ENCODE measurements at places on chromosomes 6 and 20.

GRCh38 chr6:94733066-94733465, 844.3 kb upstream of the MANEA start:
- DNase-seq: no peak

GRCh38 chr6:17132967-17133366, 31.1 kb downstream of the STMND1 start:
- DNase-seq: no peak

- DNase-seq: peak; percentile 67
Observed at GRCh38 chr6:11852061-11852651, 73.6 kb upstream of the ADTRP start.

DNA sequence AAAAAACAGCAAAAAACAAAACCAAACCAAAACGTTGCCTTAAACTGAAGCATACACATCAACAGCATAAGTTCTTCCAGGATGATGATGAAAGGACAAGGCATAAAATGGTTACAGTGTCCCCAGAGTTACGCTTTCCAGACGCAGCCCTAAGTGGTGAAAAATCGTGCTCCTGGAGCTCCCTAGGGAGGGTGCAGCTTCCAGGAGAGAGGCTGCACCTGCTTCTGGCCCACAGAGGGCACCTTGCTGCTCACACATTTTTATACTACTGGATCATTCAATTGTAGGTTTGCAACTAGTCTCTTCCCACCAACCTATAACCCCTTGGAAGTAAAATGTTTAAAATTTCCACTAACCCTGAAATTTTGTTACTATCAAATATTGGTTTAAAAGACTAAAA, 115.0 kb downstream of the PRKN start:
- DNase-seq: no peak

GRCh38 chr20:15205028-15205427, 867.6 kb upstream of the FLRT3 start:
- DNase-seq: peak; percentile 9

- no peak for DNase-seq
Observed at GRCh38 chr6:37221585-37222124, 35.9 kb upstream of the TBC1D22B start.

- DNase-seq: no peak
Observed at GRCh38 chr6:87182321-87182720, 27.0 kb downstream of the ZNF292 start.

DNA sequence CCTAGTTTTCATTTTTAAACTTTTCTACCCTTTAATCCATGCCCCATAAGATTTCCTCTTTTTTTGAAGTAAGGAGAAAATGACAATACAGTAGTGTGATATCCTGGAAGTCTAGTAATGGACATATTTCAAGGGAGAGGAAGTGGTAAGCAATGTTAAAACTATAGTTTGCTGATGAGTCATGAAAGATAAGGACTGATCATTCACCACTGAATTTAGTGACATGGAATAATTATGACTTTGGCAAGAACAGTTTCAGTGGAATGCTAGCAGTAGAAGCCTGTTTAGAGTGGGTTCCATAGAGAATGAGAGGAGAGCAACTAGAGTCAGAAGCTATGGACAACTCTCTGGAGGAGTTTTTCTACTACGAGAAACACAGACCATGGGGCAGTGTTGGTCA, 24.9 kb upstream of the SLC2A12 start:
- no peak for DNase-seq

DNA sequence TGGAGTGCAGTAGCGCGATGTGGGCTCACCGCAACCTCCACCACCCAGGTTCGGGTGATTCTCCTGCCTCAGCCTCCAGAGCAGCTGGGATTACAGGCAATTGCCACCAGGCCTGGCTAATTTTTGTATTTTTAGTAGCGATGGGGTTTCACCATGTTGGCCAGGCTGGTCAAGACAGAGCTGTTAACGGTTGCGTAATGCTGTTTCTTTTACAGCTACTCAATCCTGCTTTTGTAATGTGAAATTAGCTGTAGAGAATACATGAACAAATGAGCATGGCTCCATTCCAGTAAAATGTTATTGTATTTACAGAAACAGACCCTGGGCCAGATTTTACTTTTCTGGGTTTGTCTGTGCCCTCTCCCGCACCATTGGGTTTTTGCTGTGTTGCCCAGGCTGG, 1.9 kb downstream of the PNLDC1 start:
- no peak for DNase-seq

- DNase-seq: no peak
Observed at GRCh38 chr6:126888727-126889725, 229.4 kb upstream of the RSPO3 start.

DNA sequence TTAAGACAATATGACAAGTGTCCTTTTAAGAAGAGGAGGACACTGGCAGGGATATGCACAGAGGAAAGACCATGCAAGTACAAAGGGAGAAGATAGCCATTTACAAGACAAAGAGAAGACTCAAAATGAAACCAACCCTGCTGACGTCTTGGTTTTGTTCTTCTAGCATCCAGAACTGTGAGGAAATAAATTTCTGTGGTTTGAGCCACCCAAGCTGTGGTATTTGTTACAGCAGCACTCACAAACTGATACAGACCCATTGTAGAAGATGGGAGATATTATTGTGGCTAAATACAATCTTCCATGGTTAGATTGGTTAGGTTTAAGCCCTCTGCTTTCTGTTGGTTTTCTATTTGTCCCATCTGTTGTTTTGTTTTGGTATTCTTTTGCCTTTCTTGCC, 88.6 kb upstream of the SLC35F1 start:
- no peak for DNase-seq

DNA sequence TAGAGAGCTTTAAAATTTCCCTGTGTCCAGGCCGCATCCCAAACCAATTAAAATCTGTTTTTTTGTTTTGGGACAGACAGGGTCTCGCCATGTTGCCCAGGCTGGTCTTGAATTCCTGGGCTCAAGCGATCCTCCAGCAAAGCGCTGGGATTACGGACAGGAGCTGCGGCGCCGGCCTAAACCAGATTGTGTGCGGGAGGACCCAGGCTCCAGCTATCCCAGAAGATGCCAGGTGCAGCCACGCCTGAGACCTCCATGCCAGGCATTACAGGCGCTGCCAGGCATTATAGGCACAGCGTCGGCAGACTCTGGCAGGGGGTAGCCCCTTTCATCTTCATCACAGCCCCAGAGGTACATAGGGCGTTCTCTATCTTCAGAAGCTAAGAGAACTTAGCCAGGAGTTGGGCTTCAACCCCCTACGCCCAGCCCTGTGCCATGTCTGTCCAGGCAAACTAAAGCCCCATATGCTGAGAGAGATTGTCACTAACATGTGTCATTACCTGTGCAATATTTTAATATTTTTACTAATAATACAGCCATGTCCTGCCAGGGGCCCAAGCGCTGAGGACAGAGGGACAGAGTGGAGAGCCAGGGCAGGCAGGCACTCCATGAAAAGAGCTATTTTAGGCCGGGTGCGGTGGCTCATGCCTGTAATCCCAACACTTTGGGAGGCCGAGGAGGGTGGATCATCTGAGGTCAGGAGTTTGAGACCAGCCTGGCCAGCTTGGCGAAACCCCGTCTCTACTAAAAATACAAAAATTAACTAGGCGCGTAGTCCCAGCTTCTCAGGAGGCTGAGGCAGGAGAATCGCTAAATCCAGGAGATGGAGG, 9.8 kb upstream of the GRM4 start:
- DNase-seq: no peak

GRCh38 chr6:169589699-169590257, 112.1 kb downstream of the WDR27 start:
- DNase-seq: no peak

- DNase-seq: no peak
Observed at GRCh38 chr20:24798930-24799705, 150.0 kb upstream of the CST7 start.

- no peak for DNase-seq
Observed at GRCh38 chr20:48812600-48813445, 15.0 kb downstream of the PREX1 start.

DNA sequence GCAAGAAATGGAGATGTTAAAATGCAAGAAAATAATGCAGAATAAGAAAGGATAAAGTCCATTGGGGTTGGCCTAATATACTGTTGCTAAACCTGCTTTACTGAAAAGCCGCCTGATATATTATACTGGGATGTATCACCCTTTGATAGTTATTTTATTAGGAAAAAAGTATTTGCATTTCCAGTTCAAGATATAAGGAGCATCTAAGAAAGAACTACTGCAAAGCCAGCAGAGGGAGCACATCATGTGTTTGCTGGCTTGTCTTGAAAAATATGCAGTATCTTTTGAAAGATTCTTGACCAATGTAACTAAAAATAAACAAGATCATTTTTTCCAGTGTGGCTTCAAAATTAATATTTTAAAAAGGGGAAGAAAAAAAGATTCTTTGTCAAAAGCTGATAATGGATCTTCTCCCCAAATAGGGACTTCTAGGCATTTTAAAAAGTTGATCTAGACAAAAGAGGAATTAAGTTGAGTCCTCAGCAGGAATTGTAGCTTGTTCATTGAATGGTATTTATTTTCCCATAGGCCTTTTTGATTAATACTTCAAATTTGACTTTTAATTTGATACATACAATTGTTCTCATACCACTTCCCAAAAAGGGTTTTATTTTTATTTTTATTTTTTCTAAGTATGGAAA, 214.9 kb downstream of the ZFAND3 start:
- DNase-seq: peak; percentile 25

GRCh38 chr6:7086488-7086887, 21.3 kb upstream of the RREB1 start:
- DNase-seq: no peak

DNA sequence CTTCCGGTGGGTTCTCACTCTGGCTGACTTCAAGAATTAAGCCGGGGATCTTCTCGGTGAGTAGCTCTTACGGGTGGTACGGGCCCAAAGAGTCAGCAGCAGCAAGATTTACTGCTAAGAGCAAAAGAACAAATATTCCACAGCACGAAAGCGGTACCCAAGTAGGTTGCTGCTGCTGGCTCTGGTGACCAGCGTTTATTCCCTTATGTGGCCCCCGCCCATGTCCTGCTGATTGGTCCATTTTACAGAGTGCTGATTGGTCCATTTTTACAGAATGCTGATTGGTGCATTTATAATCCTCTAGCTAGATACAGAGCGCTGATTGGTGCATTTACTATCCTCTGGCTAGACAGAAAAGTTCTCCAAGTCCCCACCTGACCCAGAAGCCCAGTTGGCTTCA, 44.3 kb downstream of the FAM50B start:
- no peak for DNase-seq

GRCh38 chr6:75619230-75619899, 17.7 kb downstream of the SENP6 start:
- no peak for DNase-seq

DNA sequence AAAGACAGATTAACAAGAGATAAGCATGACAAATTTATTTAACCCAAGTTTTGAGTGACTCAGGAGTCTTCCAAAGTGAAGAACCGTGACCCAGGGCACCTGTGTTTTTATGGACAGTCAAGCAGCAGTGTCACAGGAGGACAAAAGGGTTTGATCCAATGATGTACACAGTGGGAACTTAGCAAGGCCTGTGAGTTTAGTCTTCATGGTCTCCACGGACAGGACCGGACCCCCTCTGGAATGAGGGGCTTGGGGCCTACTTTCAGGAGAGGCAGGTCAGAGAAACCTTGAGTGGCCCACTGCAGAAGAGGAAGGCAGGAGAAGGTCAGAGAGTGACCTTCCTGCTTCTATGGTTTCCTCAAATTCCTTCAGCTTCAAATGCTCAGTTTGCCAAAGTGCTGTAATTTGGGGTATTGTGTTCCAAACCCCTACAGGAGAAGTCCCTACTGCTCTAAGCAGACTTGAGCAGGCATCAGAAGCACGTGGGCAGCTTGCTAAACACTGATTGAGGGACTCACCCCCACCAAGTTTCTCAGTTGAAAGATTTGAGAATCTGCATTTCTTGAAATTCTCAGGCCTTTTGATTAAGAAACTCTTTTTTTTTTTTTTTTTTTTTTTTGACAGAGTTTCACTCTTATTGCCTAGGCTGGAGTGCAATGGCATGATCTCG, 26.4 kb upstream of the ZMYND8 start:
- DNase-seq: no peak

DNA sequence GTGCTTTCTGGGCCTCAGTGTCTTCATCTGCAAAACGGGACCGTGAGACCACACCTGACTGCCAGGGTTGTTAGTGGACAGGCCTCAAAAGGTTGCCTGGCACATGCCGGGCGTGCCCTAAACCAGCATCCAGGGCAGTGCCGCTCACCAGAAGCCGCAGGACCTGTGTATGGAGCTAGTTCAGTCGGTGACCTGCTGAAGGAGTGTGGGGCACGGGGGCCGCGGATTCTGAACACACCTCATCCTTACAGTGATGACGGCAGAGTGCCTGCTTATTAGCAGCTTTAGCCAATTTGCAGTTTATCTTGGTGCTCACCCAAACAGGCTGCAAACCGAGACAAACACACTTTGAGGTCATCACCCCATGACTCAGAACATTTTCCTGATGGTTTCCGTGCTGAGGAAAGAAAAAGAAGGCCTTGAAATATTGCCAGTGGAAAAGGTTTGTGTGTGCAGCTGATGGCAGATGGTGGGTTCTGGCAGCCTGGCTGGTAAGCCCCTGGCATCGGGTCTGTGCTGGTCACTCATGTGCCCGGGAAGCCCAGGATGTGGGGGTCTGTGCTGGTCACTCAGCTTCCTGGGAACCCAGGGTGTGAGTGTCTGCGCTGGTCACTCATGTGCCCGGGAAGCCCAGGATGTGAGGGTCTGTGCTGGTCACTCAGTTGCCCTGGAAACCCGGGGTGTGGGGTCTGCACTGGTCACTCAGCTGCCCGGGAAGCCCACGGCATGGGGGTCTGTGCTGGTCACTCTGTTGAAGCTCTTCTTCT, 153.8 kb downstream of the ERMARD start:
- no peak for DNase-seq

GRCh38 chr20:51374961-51375360, 167.6 kb downstream of the NFATC2 start:
- no peak for DNase-seq

GRCh38 chr6:158056804-158057203, 75.1 kb downstream of the SYNJ2 start:
- DNase-seq: no peak

- DNase-seq: no peak
Observed at GRCh38 chr6:18609715-18610114, 222.6 kb downstream of the RNF144B start.

DNA sequence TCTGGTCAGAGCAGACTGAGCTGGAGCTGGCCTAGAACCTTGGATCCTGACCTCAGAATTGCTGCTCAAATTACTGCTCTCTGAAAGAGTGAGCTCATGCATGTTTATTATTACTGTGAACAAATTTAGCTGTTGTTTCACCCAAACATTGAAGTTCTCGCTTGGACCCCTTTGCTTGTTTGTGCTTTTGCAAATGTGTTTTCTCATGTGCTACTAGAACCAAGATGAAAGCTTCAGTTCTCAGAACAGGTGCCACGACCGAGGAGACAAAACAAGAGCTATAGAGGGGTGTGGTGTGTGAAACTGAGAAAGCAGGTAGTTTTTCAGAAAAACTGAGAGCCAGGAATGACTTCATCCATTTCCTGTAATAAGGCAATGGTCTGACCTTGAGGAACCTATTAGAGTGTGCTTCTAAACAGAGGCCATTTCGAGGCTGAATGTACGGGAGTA, 50.0 kb upstream of the ESR1 start:
- no peak for DNase-seq

- DNase-seq: no peak
Observed at GRCh38 chr6:169194737-169195136, 58.9 kb downstream of the THBS2 start.

GRCh38 chr6:44415873-44416502, 28.5 kb downstream of the CDC5L start:
- no peak for DNase-seq

- DNase-seq: no peak
Observed at GRCh38 chr6:137320271-137320670, 101.1 kb upstream of the IFNGR1 start.

All from NCI-H446 (cell line).